Activated CD4-positive, alpha-beta memory T cell treated with anti-CD3 and anti-CD28 coated beads, Interleukin-2, amount 10 ng/mL, durations not matched to agents 7 days and 5 days (primary cell): ENCODE measurements at places on chromosomes 7 and 10. TPM values are rescaled to one million over a fixed set of nuclear protein-coding genes. Genes with fewer than 3 reads are reported as not detected.

Gene TMEM273
- 100 TPM for total RNA-seq

Gene HOXA3
- total RNA-seq, result not detected

Gene NXPH1
- not detected for total RNA-seq

Gene ANXA8
- total RNA-seq, result 1.2 TPM

Gene ZC3HAV1L
- total RNA-seq, result 16.7 TPM

Gene PKD2L1
- total RNA-seq, result not detected

Gene GIMAP2
- 113 TPM for total RNA-seq

DNA sequence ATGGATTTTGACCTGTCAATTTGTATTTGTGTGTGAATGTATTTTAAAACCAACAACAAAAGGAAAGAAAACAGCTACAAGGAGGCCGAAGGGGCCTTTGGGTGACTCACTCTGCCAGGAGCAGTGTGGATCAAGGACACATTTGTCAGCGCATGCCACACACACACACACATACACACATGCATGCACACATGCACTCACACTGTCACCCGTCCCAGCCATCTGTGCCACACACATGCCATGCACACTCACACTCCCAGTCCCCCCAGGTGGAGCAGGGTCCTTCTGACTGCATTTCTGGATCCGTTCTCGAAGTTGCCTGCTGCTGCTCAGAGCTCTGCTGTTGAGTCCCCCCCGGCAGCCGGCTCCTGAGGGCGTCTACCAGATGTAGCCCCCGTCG, 26.0 kb downstream of the SPOCK2 start:
- DNase-seq, result no peak
- peak overlapping the region; percentile 9 for H3K27ac ChIP-seq
- H3K4me3 ChIP-seq, result no peak overlapping the region

GRCh38 chr7:139823959-139824521, 5.0 kb upstream of the TBXAS1 start:
- H3K4me3 ChIP-seq, result no peak overlapping the region
- no peaks in the 10 kb centered on the region for H3K36me3 ChIP-seq
- H3K27ac ChIP-seq, result no peak overlapping the region
- DNase-seq, result no peak
- peaks cover 16% of the 10 kb centered on the region for H3K27me3 ChIP-seq

GRCh38 chr7:136446751-136447150, 421.7 kb upstream of the CHRM2 start:
- no peaks in the 10 kb centered on the region for H3K4me1 ChIP-seq
- H3K4me3 ChIP-seq, result no peak overlapping the region
- no peaks in the 10 kb centered on the region for H3K36me3 ChIP-seq
- no peaks in the 10 kb centered on the region for H3K27me3 ChIP-seq
- H3K27ac ChIP-seq, result no peak overlapping the region
- no peak for DNase-seq

GRCh38 chr7:17500736-17501135, 202.3 kb downstream of the AHR start:
- DNase-seq, result no peak
- no peak overlapping the region for H3K4me3 ChIP-seq

- peak; percentile 62 for DNase-seq
- H3K4me1 ChIP-seq, result peaks cover 77% of the 10 kb centered on the region
- peaks cover 45% of the 10 kb centered on the region for H3K36me3 ChIP-seq
- H3K27me3 ChIP-seq, result no peaks in the 10 kb centered on the region
- peak overlapping the region; percentile 94 for H3K27ac ChIP-seq
These were observed 29.6 kb downstream of the STAM start for GRCh38 chr10:17673471-17674061.

- peaks cover 17% of the 10 kb centered on the region for H3K27me3 ChIP-seq
- H3K27ac ChIP-seq, result no peak overlapping the region
- H3K36me3 ChIP-seq, result no peaks in the 10 kb centered on the region
These were observed 95.8 kb downstream of the CXCL12 start for GRCh38 chr10:44289125-44289524.

- peaks cover 19% of the 10 kb centered on the region for H3K4me1 ChIP-seq
- no peaks in the 10 kb centered on the region for H3K27me3 ChIP-seq
- H3K36me3 ChIP-seq, result peaks cover 33% of the 10 kb centered on the region
- no peak overlapping the region for H3K27ac ChIP-seq
- no peak for DNase-seq
- no peak overlapping the region for H3K4me3 ChIP-seq
These were observed 8.1 kb downstream of the TOMM7 start for GRCh38 chr7:22814261-22815208.

GRCh38 chr10:6062101-6062771, at the start of gene IL2RA:
Gene IL2RA, minus strand, starts transcription at chr10:6062367. Its CDS starts 216 bp downstream, at chr10:6062151.
- no peaks in the 10 kb centered on the region for H3K27me3 ChIP-seq
- H3K4me1 ChIP-seq, result peaks cover 71% of the 10 kb centered on the region
- H3K36me3 ChIP-seq, result peaks cover 54% of the 10 kb centered on the region
- H3K27ac ChIP-seq, result peak within 1 kb of the TSS; percentile 90
- H3K4me3 ChIP-seq, result peak within 1 kb of the TSS; percentile 90

DNA sequence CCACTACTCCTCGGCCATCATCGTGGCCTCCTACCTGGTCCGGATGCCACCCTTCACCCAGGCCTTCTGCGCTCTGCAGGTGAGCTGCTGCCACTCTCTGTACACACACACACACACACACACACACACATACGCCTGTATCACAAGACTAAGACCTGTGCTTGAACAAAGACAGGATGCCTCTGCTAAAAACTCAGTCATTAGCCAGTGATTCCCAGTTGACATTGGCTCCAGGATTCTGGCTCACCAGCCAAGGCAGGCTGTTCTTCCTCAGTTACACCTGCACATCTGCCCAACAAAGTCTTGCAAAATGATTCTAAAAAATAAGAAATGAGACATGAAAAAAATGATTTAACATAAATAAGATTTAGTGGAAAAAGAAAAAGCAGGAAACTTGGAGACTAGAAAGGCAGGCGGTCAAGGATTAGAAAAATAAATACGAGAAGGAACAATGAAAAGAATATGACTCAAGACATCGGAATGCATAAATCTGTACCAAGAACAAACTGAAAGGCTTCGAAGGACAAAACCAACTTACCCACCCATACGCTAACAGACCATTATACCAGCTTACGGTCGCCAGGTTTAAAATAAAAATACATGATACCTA, 7.4 kb upstream of the LRRC18 start:
- H3K27ac ChIP-seq, result no peak overlapping the region
- H3K4me1 ChIP-seq, result no peaks in the 10 kb centered on the region
- H3K27me3 ChIP-seq, result no peaks in the 10 kb centered on the region
- DNase-seq, result no peak

GRCh38 chr7:144445590-144445989, 42.1 kb upstream of the NOBOX start:
- H3K27ac ChIP-seq, result no peak overlapping the region
- no peaks in the 10 kb centered on the region for H3K4me1 ChIP-seq
- H3K4me3 ChIP-seq, result no peak overlapping the region
- H3K27me3 ChIP-seq, result no peaks in the 10 kb centered on the region
- no peaks in the 10 kb centered on the region for H3K36me3 ChIP-seq

GRCh38 chr7:130273081-130273932, 6.6 kb downstream of the CPA2 start:
- DNase-seq, result no peak
- H3K27ac ChIP-seq, result no peak overlapping the region
- H3K4me3 ChIP-seq, result no peak overlapping the region
- H3K4me1 ChIP-seq, result peaks cover 10% of the 10 kb centered on the region
- H3K36me3 ChIP-seq, result no peaks in the 10 kb centered on the region
- H3K27me3 ChIP-seq, result peaks cover 5% of the 10 kb centered on the region

DNA sequence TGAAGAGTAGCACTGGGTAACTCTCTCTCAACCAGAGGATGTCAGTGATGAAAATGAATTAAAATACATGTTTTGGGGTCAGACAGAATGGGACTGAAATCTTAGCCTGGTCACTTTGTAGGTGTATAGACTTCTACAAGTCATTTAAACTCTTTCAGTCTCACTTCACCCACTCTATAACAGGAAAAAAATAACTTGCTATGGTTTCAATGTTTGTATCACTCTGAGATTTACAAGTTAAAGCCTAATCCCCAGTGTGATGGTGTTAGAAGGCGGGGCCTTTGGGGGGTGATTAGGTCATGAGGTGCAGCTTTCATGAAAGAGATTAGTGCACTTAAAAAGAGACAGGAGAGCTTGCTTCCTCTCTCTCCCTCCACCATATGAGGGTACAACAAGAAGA, 134.8 kb downstream of the INHBA start:
- H3K27ac ChIP-seq, result no peak overlapping the region
- no peaks in the 10 kb centered on the region for H3K27me3 ChIP-seq
- no peak overlapping the region for H3K4me3 ChIP-seq
- no peak for DNase-seq

GRCh38 chr7:78716876-78717275, 736.6 kb downstream of the MAGI2 start:
- no peaks in the 10 kb centered on the region for H3K4me1 ChIP-seq
- no peak overlapping the region for H3K4me3 ChIP-seq
- no peaks in the 10 kb centered on the region for H3K27me3 ChIP-seq
- H3K36me3 ChIP-seq, result no peaks in the 10 kb centered on the region
- DNase-seq, result no peak

GRCh38 chr10:110076559-110077318, 69.0 kb downstream of the ADD3 start:
- H3K4me1 ChIP-seq, result peaks cover 81% of the 10 kb centered on the region
- DNase-seq, result peak; percentile 54
- no peaks in the 10 kb centered on the region for H3K27me3 ChIP-seq
- peaks cover 43% of the 10 kb centered on the region for H3K36me3 ChIP-seq
- H3K4me3 ChIP-seq, result peak overlapping the region; percentile 89
- peak overlapping the region; percentile 99 for H3K27ac ChIP-seq

DNA sequence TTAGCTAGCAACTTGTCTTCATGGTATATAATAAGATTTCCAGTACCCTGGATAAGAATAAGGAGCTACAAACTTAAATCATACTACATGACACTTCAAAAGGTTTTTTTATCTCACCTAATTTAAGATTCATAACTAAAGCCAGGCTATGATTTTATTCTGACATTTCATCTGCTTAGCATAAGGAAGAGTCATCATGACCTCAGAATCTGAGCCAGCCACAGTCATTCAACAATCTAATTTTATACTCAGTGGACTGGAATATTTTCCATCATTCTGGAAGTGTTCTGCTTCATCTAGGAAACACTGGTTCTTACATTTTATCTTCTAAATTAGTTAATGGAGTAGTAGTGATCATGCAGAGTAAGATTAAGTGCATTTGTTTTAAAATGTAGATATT, 102.1 kb upstream of the KCND2 start:
- DNase-seq, result no peak
- no peaks in the 10 kb centered on the region for H3K36me3 ChIP-seq
- no peaks in the 10 kb centered on the region for H3K4me1 ChIP-seq
- no peak overlapping the region for H3K27ac ChIP-seq
- H3K4me3 ChIP-seq, result no peak overlapping the region

GRCh38 chr10:2212244-2212834, 475.0 kb upstream of the ADARB2 start:
- no peak for DNase-seq
- no peak overlapping the region for H3K4me3 ChIP-seq
- H3K4me1 ChIP-seq, result no peaks in the 10 kb centered on the region
- no peaks in the 10 kb centered on the region for H3K36me3 ChIP-seq

GRCh38 chr10:22222236-22223190, 4.7 kb upstream of the EBLN1 start:
- H3K36me3 ChIP-seq, result no peaks in the 10 kb centered on the region
- peaks cover 18% of the 10 kb centered on the region for H3K4me1 ChIP-seq
- no peak overlapping the region for H3K4me3 ChIP-seq
- no peak for DNase-seq
- no peak overlapping the region for H3K27ac ChIP-seq
- peaks cover 2% of the 10 kb centered on the region for H3K27me3 ChIP-seq

DNA sequence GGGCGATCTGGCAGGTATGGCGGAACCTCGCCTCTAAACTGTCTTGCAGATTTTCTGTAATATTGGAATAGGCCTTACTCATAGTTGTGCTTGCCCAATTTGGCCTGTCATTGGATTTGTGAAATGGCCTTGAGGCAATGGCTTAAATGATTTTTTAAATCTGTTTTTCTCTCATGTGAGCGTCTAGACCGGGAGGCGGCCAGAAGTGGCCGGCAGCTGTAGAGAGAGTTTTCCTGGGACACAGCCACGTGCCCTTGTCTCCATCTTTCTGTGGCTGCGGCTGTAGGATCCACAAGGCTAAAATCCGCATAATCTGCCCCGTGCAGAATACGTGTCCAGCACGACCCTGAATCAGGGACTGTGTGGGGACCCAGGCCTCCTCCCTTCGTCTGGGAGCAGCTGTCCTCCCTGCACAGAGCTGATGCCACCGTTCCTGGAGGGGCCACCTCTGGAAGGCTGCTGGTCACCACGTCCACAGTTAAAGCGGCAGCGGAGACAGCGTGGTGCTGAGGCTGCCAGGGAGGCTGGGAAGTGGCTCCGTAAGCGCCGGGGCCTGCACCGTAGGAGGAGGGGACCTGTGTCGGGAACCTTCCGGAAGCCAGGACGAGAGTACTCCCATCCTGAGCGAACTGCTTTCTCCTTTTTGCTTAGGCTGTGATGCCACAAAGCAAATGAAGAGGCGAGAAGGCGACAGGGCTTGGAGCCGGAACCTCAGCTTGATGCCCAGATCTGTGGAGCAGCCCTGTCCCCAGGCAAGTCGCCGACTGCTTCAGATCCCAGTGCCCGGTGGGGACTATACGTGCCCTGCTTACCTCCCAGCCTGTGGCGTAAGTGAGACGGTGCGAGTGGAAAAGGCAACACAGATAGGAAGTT, 99.8 kb downstream of the DYNC2I1 start:
- H3K4me3 ChIP-seq, result no peak overlapping the region
- peaks cover 12% of the 10 kb centered on the region for H3K4me1 ChIP-seq
- H3K36me3 ChIP-seq, result peaks cover under 1% of the 10 kb centered on the region
- no peak overlapping the region for H3K27ac ChIP-seq
- H3K27me3 ChIP-seq, result peaks cover 19% of the 10 kb centered on the region
- no peak for DNase-seq

- peak; percentile 36 for DNase-seq
- H3K36me3 ChIP-seq, result peaks cover under 1% of the 10 kb centered on the region
- H3K4me1 ChIP-seq, result peaks cover 55% of the 10 kb centered on the region
- peak overlapping the region; percentile 87 for H3K27ac ChIP-seq
These were observed 31.2 kb downstream of the JCAD start for GRCh38 chr10:30028006-30028737.

GRCh38 chr7:18903695-18904094, 213.7 kb downstream of the TWIST1 start:
- H3K27me3 ChIP-seq, result no peaks in the 10 kb centered on the region
- no peaks in the 10 kb centered on the region for H3K4me1 ChIP-seq
- H3K4me3 ChIP-seq, result no peak overlapping the region
- no peak for DNase-seq

DNA sequence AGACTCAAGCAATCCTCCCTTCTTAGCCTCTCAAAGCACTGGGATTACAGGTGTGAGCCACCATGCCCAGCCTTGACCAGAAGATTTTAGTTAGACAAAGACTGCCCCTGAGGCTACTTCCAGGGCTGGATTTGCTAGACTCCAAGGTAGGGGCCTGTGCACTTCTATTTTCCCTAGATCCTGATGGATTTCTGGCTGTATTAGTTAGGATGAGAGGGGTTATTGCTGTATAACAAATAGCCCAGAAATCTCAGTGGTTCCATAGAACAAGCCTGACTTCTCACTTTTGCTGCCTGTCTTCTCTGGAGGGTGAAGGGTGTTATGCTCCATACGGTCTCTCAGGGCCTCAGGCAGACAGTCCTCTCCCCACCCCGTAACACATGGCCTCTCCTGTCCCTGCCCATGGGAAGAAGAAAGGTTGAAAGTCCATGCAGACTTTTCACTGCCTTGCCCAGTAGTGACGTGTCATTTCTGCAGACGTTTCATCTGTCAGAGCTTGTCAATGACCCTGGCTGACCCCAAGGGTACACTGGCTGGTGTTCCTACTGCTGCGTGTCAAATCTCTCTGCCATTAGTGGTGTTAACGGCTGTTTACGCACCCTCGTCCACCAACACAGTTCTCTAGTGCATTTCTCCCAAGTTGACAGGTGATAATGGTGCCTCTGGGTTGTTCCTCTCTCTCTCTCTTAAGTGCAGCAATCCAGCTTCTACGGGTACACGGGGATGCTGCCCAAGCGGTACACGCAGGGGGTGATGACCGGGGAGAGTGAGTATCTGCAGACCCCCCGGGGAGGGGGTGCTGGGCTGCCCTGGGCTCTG, 11.6 kb downstream of the SLC29A4 start:
- no peaks in the 10 kb centered on the region for H3K36me3 ChIP-seq
- peaks cover 10% of the 10 kb centered on the region for H3K4me1 ChIP-seq
- peaks cover 23% of the 10 kb centered on the region for H3K27me3 ChIP-seq
